Spinal cord (tissue), 10 donors: ENCODE measurements at places on chromosomes 6 and 20. TPM values are rescaled to one million over a fixed set of nuclear protein-coding genes. Genes with fewer than 3 reads are reported as not detected.
A peak's percentile ranks its signal among the peaks of the same experiment; 100 is the strongest.

GRCh38 chr20:32566379-32567374 is 18.5 kb downstream of the NOL4L start:
- H3K4me3 ChIP-seq: no peak overlapping the region
- H3K27ac ChIP-seq: no peak overlapping the region
- H3K36me3 ChIP-seq: peaks cover 13% of the 10 kb centered on the region
- no peak for DNase-seq
- H3K4me1 ChIP-seq: peaks cover 50% of the 10 kb centered on the region

- no peaks in the 10 kb centered on the region for H3K27me3 ChIP-seq
- peaks cover 65% of the 10 kb centered on the region for H3K4me1 ChIP-seq
- no peak overlapping the region for H3K4me3 ChIP-seq
- H3K36me3 ChIP-seq: peaks cover 7% of the 10 kb centered on the region
- DNase-seq: no peak
These were observed 76.7 kb downstream of the PREX1 start for GRCh38 chr20:48750941-48751635.

The RAET1G gene
- not detected for total RNA-seq

- H3K4me1 ChIP-seq: peaks cover 7% of the 10 kb centered on the region
- H3K36me3 ChIP-seq: no peaks in the 10 kb centered on the region
These were observed 4.5 kb upstream of the RAB44 start for GRCh38 chr6:36692861-36693702.

The SLC22A2 gene
- total RNA-seq: 39.2 TPM

- no peak overlapping the region for H3K27ac ChIP-seq
- H3K36me3 ChIP-seq: no peaks in the 10 kb centered on the region
- DNase-seq: no peak
- H3K27me3 ChIP-seq: no peaks in the 10 kb centered on the region
- no peak overlapping the region for H3K4me3 ChIP-seq
These were observed 367.7 kb downstream of the CDH4 start for GRCh38 chr20:61619751-61620150.

The POLR3F gene
- 15.9 TPM for total RNA-seq

DNA sequence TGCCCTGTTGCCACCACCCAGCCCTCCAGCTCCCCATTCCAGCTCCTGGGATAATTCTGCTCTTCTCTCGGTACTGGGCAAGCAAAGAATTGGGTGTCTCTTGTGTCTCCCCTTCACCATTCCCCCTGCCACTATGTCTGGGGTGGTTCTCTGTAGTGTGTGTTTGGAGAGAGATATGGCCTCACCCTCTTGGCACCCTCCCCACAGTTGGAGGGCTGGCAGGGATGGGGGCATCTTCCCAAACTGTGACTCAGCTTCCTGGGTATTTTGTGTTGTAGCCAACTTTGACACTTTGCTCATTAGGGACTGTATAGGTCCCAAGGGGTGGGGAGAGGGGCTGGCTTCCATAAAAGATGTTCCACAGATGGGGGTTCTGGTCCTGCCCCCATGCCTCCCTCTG is 1.7 kb downstream of the TNXB start:
- peak overlapping the region; percentile 80 for H3K27ac ChIP-seq
- H3K27me3 ChIP-seq: peaks cover 26% of the 10 kb centered on the region
- no peak for DNase-seq
- H3K4me1 ChIP-seq: peaks cover 26% of the 10 kb centered on the region
- peaks cover 3% of the 10 kb centered on the region for H3K36me3 ChIP-seq
